ENCODE measurements at places on chromosomes 1 and 21. TPM values are rescaled to one million over a fixed set of nuclear protein-coding genes. Genes with fewer than 3 reads are reported as not detected.
A peak's percentile ranks its signal among the peaks of the same experiment; 100 is the strongest.

The LCE1B gene
- total RNA-seq: not detected

The RNF207 gene
- total RNA-seq: 12.4 TPM

The CELA3A gene
- total RNA-seq: not detected

The S100A16 gene
- not detected for total RNA-seq

The ACTA1 gene
- not detected for total RNA-seq

DNA sequence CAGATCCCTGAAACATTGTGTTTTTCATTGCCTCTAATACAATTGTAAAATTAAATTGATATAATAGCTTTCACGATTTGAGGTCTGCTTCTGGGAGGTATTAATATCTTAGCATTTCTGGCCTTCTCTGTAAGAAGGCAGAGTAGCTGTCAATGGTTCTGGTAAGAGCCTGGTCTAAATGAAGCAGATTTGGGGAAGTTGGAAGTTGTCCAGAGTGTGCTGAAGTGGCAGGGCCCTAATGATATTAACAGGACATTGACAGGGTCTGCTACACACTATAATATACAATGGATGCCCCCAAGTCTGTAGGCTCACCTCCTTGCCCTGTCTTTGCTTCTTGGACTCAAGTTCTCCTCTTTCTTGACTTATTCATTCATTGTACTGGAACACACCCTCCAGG, 99.5 kb downstream of the C4BPA start:
- H3K27ac ChIP-seq: no peak overlapping the region
- no peak for DNase-seq
- H3K27me3 ChIP-seq: peaks cover 16% of the 10 kb centered on the region
- peaks cover 11% of the 10 kb centered on the region for H3K4me1 ChIP-seq

GRCh38 chr1:157137408-157138219, 581 bp downstream of the ETV3 start:
- peak overlapping the region; percentile 86 for H3K27ac ChIP-seq
- H3K27me3 ChIP-seq: no peaks in the 10 kb centered on the region
- H3K36me3 ChIP-seq: peaks cover 47% of the 10 kb centered on the region
- peak overlapping the region; percentile 92 for H3K4me3 ChIP-seq
- peaks cover 59% of the 10 kb centered on the region for H3K4me1 ChIP-seq

DNA sequence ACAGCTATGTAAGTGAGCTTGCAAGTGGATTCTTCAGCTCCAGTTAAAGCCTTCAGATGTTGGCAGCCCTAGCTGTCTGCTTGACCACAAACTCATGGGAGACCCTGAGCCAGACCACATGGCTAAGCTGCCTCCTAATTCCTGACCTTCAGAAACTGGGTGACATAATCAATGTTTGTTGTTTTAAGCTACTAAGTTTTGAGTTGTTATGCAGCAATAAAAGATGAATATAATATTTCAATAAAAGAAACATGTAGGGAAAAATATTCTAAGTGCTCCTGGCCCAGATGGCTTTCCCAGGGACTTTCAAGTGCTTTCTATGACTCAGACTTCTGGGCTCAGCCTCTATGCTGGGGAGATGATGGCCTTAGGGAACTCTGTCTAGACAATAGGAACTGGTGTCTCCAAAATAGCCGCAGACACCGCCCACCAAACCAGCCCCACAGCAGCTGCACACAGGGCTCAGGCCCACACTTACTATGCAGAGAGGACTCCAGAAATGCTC, 20.3 kb upstream of the AZIN2 start:
- peaks cover 11% of the 10 kb centered on the region for H3K27me3 ChIP-seq
- no peak for DNase-seq
- H3K27ac ChIP-seq: no peak overlapping the region

GRCh38 chr21:44012474-44013379, 618 bp downstream of the TRAPPC10 start:
- H3K36me3 ChIP-seq: peaks cover 28% of the 10 kb centered on the region
- H3K4me3 ChIP-seq: peak overlapping the region; percentile 96
- DNase-seq: peak; percentile 90

DNA sequence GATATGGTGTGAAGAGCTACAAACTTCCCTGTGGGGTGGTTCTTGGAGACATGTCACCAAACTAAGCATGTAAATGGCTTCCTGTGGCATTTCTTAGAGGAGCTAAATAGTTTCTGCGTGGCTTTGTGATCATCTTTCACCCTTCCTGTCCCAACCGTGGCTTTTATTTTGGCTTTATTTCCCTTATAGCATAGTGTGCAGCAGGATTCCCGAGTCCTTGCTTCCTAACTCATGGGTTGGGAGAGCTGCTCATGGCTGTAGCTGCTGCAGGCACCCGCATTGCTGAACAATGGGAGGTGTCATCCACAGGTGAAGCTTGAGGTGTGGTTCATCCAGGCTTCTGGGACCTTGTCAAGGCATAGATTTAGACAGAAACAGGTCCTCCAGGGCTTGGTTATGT, 192.0 kb downstream of the SDCCAG8 start:
- no peaks in the 10 kb centered on the region for H3K27me3 ChIP-seq
- no peak for DNase-seq
- H3K27ac ChIP-seq: peak overlapping the region; percentile 7

- peaks cover 22% of the 10 kb centered on the region for H3K4me1 ChIP-seq
- H3K27ac ChIP-seq: no peak overlapping the region
- no peak for DNase-seq
- peaks cover 84% of the 10 kb centered on the region for H3K36me3 ChIP-seq
- no peak overlapping the region for H3K4me3 ChIP-seq
- no peaks in the 10 kb centered on the region for H3K27me3 ChIP-seq
These were observed 12.5 kb downstream of the LBR start for GRCh38 chr1:225415307-225415706.

DNA sequence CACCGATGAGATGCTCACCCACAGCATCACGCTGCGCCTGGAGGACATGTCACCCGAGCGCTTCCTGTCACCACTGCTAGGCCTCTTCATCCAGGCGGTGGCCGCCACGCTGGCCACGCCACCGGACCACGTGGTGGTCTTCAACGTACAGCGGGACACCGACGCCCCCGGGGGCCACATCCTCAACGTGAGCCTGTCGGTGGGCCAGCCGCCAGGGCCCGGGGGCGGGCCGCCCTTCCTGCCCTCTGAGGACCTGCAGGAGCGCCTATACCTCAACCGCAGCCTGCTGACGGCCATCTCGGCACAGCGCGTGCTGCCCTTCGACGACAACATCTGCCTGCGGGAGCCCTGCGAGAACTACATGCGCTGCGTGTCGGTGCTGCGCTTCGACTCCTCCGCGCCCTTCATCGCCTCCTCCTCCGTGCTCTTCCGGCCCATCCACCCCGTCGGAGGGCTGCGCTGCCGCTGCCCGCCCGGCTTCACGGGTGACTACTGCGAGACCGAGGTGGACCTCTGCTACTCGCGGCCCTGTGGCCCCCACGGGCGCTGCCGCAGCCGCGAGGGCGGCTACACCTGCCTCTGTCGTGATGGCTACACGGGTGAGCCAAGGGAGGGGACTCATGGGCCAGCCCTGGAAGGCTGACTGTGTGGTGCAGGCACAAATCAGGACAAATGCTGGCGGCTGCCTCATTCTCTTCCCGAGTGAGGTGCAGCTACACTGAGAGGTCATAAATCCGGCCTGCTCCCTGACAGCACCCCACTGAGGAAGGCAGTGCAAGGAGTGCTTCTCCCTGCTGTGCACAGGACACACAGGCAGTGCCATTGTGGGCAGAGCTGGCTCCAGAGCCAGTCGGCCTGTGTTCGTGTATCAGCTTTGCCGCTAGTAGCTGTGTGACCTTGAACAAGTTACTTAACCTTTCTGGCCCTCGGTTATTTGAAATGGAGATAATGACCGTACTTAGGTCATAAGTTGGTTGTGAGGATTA, 9.4 kb downstream of the CELSR2 start:
- H3K36me3 ChIP-seq: no peaks in the 10 kb centered on the region
- no peak overlapping the region for H3K27ac ChIP-seq
- H3K4me1 ChIP-seq: peaks cover 2% of the 10 kb centered on the region
- no peak for DNase-seq
- H3K27me3 ChIP-seq: peaks cover 3% of the 10 kb centered on the region

All from activated CD4-positive, alpha-beta memory T cell treated with anti-CD3 and anti-CD28 coated beads, Interleukin-2, amount 10 ng/mL, durations not matched to agents 7 days and 5 days (primary cell).